LoVo (cell line): ENCODE measurements at places on chromosomes 7 and 10.

GRCh38 chr10:56329961-56330360 lies 31.1 kb downstream of the ZWINT start:
- DNase-seq: no peak

DNA sequence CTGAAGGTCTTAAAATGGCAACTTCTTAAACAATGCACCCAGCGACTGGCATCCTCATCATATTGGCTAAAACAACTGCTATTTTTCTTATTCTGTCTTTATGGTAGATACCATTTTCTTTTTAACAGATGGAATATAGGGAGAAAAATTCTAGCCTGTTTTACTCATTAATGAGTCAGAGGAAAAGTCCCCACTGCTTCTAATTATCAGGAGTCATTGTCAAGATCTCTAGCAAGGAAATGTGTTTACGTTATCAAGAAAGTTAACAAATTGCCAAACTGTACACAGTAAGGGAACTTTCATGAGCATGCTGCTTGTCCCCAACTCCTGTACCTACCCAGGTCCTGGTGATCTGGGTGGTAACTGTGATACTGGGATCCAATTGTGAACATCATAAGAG lies 117.7 kb upstream of the KIAA1217 start:
- DNase-seq: no peak

- DNase-seq: no peak
Measured at GRCh38 chr7:52168085-52168484, 851.5 kb upstream of the COBL start.

DNA sequence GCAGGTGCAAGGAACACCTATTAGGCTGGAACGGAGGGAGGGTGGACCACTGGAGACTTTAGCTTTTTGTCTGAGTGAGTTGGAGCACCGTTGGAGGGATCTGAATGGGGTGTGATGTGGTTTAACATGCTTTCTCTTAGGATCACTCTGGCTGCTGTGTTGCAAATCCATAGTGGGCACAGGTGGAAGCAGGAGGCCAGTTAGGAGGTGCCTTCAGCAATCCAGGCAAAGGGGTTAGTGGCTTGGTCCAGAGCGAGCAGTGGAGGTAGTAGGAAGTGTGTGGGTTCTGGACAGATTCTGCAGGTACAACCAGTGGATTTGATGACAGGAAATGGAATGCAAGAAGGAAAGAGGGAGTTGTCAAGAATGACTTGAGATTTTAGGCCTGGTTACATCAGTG lies 95.0 kb downstream of the MMRN2 start:
- no peak for DNase-seq

DNA sequence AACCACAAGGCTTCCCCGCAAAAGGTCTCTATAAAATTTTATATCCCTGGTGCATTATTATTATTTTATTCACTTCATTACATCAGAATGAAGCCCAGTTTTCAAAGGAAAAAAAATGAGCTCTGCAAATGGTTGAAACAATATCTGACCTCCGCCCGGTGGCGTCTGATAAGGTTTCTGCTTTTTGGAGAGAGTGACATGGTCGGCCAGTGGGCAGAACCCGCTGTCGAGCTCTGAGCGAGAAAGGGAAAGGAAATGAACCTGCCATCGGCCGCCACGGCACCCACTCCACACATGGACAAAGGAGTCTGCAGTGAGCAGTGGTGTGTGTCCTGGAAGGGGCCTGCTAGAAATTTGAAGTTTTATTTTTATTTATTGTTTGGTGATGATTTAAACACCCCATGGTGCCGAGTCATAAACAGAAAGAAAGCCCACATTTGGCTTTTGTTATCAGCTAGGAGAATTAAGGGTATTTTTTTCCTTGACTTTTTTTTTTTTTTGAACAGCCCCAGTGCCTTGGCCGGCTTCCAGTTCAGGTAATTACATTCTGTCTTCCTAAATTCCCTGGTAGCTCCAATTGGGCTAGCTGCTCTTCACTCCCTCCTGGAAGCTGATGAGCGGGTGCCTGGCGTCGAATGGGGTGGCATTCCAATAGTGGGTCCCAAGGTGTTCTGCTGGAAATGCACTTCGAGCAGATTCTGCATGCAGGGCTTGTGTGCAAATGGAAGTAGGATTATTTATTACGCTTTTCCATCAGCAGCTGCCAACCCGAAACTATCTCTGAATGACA lies 149.4 kb upstream of the MKI67 start:
- DNase-seq: no peak

DNA sequence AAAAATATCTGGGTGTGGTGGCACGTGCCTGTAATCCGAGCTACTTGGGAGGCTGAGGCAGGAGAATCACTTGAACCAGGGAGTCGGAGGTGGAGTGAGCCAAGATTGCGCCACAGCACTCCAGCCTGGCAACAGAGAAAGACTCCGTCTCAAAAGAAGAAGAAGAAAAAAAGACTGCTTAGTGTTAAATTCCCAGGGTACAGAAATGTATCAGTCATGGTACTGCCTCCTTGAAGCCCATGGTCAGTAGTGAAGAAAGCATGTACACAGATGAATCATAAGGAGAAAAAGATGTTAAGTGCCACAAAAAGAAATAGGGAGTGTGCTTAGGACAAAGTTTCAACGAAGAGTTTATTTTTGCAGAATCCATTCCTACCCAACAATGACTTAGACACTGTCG lies 62.5 kb upstream of the KMT2E start:
- no peak for DNase-seq

DNA sequence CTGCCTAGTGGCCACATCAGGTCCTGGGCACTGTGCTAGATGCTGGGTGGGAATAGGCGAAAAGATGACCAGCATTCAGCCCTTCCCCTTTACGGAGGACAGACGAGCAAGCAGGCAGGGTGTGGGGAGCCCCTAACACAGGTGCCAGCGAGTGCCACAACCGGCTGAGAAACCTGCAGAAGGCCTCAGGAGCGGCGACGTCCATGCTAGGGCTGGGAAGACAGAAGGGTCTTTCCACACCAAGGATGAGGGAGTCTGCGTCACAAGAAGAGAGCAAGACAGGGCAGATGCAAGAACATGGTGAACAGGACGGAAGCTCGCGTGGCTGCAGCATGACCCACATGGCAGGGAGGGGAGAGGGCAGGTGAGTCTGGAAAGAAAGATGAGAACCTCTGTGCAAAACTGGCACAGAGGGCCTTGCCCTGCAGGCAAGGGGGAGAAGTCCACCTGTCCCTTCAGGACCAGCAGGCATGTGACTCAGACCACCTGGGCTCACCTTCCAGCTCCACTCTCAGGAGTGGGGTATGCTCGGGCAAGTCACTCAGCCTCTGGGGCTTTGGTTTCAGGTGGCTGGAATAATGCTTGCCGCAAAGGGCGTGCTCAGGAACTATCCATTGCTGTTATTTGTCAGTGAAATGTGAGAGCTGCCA lies 36.6 kb downstream of the KCNH2 start:
- no peak for DNase-seq

GRCh38 chr10:52665821-52666220 lies 106.8 kb downstream of the MBL2 start:
- DNase-seq: no peak

- no peak for DNase-seq
Measured at GRCh38 chr10:113052076-113052830, 102.2 kb downstream of the TCF7L2 start.

DNA sequence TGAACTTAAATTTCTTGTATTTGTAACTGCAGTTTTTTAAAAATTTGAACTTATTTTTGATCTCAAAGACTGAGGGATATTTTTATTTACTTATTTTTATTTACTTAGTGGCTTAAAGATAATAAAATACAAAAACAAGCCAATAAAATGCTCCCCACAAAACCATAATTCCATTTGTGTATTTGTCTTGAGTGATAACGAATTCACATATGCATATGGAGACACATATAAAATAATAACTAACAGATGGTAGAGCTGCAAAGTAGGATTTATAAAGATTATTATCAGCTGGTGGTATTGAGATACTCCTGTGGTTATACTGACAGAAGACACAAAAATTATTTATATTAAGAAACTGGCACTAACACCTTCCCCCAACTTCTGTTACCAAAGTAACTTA lies 90.2 kb upstream of the RPA3 start:
- no peak for DNase-seq

DNA sequence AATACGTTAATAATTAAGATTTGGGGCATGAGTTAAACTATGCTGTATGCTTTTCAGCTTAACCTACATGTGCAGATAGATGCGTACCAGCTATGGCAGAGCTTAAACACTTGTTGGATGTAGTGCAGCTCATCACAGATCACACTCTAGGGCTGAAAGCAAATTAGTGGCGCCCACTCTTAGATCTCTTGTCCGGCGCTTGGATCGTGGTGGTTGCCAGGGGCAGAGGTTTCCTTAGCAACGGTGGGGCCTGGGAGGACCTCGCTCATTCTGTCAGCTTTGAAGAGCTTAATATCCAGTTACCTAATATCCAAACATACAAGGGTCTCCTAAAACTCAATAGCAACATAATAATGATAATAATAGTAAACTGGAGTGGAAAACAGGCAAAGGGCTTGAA lies 548.2 kb upstream of the PFKP start:
- no peak for DNase-seq

- DNase-seq: no peak
Measured at GRCh38 chr7:64619705-64620104, 46.2 kb upstream of the ZNF107 start.
